ENCODE measurements at places on chromosomes 6 and 20.

DNA sequence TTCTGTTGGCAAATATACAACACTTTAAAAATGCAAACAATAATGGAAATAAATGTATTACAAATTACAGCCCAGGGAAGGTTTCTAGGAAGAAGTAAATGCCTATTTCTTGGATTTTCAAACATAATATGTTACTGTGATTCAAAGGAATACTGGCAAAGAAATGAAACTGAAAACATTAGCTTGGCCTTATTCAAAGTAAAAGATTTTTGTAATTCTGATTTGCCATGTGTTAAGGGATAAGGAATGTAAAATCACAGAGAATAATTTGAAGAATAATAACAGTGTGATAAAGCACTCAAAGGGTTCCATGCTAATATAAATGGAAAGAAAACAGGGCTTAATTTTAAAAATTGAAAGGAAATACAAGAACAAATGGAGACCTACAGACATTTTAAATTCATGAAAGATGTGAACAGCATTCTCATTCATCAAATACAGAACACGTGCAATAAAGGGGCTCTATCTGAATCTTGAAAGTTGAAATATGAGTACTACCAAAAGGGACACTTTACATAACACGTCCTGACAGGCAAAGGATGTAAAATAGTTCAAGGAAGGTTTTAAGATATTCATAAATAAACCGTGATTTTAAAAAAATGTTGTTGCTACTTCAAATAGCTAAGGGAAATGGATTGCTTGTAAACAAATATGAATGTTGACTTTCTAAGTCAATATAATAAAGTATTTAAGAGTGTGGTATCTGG is 138.1 kb downstream of the RFPL4B start:
- H3K4me1 ChIP-seq, result no peaks in the 10 kb centered on the region
- no peak overlapping the region for H3K4me3 ChIP-seq
- no peaks in the 10 kb centered on the region for H3K36me3 ChIP-seq
- DNase-seq, result no peak
- no peaks in the 10 kb centered on the region for H3K27me3 ChIP-seq

GRCh38 chr6:52400313-52401041 is 19.7 kb upstream of the EFHC1 start:
- no peak overlapping the region for H3K4me3 ChIP-seq
- H3K27ac ChIP-seq, result peak overlapping the region; percentile 42
- H3K36me3 ChIP-seq, result no peaks in the 10 kb centered on the region

DNA sequence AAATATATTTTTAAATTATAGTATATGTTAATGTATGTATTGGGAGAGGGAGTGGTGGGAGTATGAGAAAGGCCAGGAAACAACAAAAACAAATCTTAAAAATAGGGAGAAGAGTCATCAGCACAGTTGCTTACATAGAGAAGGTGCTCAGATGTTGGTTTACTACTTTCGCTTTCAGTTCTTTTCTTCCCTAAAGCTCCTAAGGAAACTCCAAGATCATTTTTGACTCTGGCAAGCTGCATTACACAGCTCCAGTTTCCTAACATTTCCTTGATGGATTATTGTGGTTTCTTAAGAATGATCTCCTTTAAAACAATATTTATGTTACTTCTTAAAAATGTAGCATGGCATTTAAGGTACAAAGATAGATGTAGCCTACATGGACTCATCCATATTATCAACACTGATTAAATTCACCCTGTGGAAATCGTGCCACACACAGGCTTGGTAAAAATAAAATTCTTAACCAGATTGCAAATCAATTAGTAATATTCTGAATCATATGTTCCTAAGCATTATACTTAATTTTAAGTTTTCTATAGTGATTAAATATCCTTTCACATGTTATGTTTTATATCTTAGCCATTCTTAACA is 118.0 kb upstream of the MAN1A1 start:
- no peak overlapping the region for H3K4me3 ChIP-seq
- no peak for DNase-seq
- no peaks in the 10 kb centered on the region for H3K4me1 ChIP-seq

- H3K27me3 ChIP-seq, result no peaks in the 10 kb centered on the region
- H3K36me3 ChIP-seq, result no peaks in the 10 kb centered on the region
- H3K4me3 ChIP-seq, result peak overlapping the region; percentile 91
- DNase-seq, result peak; percentile 38
- peaks cover 2% of the 10 kb centered on the region for H3K4me1 ChIP-seq
These were observed 592 bp downstream of the LTB start for GRCh38 chr6:31581434-31582229.

GRCh38 chr6:17343215-17343614 is 50.2 kb upstream of the CAP2 start:
- no peaks in the 10 kb centered on the region for H3K4me1 ChIP-seq
- DNase-seq, result no peak
- no peaks in the 10 kb centered on the region for H3K36me3 ChIP-seq
- H3K27ac ChIP-seq, result no peak overlapping the region
- no peak overlapping the region for H3K4me3 ChIP-seq
- H3K27me3 ChIP-seq, result no peaks in the 10 kb centered on the region

- peaks cover 8% of the 10 kb centered on the region for H3K4me1 ChIP-seq
- no peak overlapping the region for H3K4me3 ChIP-seq
- no peak for DNase-seq
- H3K27me3 ChIP-seq, result no peaks in the 10 kb centered on the region
- H3K27ac ChIP-seq, result no peak overlapping the region
These were observed 97.2 kb upstream of the TNFAIP3 start for GRCh38 chr6:137769797-137770362.

DNA sequence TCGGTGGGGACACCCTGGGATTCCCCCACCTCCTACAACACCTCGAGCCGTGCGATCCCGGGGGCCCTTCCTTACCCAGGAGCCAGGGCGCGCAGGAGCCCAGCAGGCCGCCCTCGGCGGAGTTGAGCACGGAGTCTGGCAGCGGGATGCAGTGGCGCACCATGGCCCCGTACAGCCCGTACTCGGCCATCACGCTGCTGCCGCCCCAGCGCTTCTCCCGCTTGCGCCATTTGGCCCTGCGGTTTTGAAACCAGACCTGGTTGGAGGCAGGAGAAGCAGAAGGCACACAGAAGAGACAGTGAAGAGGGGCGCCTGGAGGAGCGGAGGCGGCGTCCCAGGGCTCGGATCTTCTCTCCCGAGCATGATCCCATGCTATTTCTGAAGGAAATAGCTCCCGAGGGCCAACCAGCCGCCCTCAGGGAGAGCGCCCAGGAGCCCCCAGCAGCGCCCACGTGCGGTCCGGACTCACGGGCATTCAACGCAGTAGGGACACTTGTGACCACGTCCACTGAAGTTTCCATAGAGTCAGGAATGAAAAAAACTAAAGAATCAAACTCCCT is 4.3 kb downstream of the VSX1 start:
- H3K27me3 ChIP-seq, result peaks cover 84% of the 10 kb centered on the region
- H3K4me1 ChIP-seq, result no peaks in the 10 kb centered on the region
- H3K36me3 ChIP-seq, result no peaks in the 10 kb centered on the region
- H3K4me3 ChIP-seq, result no peak overlapping the region

DNA sequence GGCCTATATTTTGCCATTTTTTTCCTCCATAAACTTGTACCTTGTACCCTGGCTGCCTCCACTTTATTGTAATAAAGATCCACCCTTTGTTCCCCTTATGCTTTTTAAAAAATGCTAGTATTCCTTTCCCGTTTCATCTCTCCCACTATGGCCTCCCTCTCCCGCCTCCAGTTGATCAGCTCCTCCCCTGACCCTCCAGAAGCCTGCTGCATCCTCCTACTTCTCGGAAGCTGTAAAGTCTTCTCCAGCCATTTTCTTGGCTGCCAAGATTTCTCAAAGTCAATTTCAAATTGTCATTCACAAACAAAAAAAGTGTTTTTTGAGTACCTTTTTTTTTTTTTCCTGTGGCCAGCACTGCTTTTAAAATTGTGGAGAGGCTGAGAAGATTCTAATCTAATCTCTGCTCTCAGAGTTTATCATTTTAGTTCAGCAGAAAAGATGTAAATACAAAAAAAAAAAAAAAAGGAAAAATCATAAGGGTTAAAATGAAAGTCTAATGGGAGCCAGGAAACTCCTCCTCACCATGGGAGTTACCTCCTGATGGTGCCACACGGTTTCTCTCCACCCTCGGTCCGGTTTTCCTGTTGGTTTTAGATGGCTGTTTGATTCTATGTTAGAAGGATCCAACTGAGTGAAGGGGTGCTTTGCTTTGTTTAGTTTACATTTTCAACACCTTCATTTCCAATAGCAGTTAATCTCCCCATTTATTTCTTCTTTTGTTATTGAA is 103.0 kb upstream of the KCNK16 start:
- DNase-seq, result no peak
- no peak overlapping the region for H3K4me3 ChIP-seq

- H3K4me3 ChIP-seq, result no peak overlapping the region
- H3K27me3 ChIP-seq, result peaks cover 84% of the 10 kb centered on the region
- no peaks in the 10 kb centered on the region for H3K36me3 ChIP-seq
- H3K4me1 ChIP-seq, result no peaks in the 10 kb centered on the region
- DNase-seq, result no peak
These were observed 18.8 kb upstream of the OLIG3 start for GRCh38 chr6:137512757-137513605.

GRCh38 chr6:105326216-105326615 is 76.7 kb downstream of the PREP start:
- no peak for DNase-seq
- no peaks in the 10 kb centered on the region for H3K27me3 ChIP-seq
- no peaks in the 10 kb centered on the region for H3K36me3 ChIP-seq
- no peak overlapping the region for H3K4me3 ChIP-seq

GRCh38 chr6:72861935-72862432 is 240.1 kb downstream of the KCNQ5 start:
- H3K4me3 ChIP-seq, result no peak overlapping the region
- no peak overlapping the region for H3K27ac ChIP-seq
- no peaks in the 10 kb centered on the region for H3K36me3 ChIP-seq
- peaks cover 8% of the 10 kb centered on the region for H3K4me1 ChIP-seq
- no peaks in the 10 kb centered on the region for H3K27me3 ChIP-seq

GRCh38 chr6:110897433-110897832 is 22.8 kb downstream of the AMD1 start:
- H3K4me1 ChIP-seq, result no peaks in the 10 kb centered on the region
- no peaks in the 10 kb centered on the region for H3K27me3 ChIP-seq
- H3K27ac ChIP-seq, result no peak overlapping the region
- H3K4me3 ChIP-seq, result no peak overlapping the region

DNA sequence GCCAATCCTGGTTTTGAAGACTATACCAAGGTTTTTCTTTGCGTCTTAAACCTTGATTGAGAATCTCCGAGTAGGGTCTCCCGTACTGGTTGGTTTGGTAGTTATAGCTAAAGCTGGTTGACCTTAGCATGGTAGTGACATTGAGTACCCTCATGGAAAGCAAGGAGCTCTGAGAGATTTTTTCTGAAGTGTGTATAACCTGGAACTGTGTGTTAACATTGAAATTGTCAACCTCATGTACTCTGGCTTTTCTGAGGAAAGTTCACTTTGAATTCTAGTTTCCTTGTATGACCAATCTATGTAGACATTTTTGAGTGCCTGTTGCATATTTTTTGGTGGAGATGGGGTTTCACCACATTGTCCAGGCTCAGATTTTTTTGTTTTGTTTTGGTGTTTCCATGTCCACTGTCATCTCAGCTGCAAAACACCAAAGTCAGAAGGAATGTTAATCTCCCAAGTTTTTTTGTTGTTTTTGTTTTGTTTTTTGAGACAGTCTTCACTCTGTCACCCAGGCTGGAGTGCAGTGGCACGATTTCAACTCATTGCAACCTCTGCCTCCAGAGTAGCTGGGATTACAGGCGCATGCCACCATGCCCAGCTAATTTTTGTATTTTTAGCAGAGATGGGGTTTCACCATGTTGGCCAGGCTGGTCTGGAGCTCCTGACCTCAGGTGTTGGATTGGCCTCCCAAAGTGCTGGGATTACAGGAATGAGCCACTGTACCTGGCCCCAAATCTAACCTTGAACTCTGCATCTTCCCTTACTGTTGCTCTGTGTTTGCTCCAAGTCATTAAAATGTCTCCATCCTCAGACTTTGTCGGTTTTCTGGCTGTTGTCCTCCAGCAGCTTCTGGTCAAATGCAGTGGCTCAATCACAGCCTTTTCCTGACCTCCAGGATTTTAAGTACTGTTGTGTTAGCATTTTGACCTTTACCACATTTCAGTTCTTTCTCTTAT is 4.3 kb downstream of the RPS12 start:
- no peak for DNase-seq
- no peak overlapping the region for H3K27ac ChIP-seq
- no peaks in the 10 kb centered on the region for H3K27me3 ChIP-seq
- no peaks in the 10 kb centered on the region for H3K36me3 ChIP-seq
- no peak overlapping the region for H3K4me3 ChIP-seq

DNA sequence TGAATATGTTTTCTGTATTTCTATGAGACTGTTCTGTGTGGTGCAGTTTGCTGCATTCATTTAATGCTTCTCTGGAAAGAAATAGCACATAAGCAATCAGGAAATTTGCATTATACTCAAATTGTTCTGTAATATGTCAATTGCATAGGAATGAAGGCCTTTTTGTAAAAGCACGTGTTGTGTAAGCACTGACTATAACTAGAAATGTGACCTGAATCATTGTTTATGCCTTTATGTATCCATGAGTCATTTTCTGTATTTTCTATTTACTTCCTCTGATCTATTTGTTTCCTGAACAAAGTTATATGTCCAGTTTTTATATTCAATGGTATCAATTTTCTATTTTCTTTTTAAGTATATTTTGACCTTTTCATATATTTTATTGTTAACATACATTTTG is 1455.3 kb downstream of the GRIK2 start:
- H3K36me3 ChIP-seq, result no peaks in the 10 kb centered on the region
- H3K27me3 ChIP-seq, result no peaks in the 10 kb centered on the region
- no peak for DNase-seq
- peaks cover 4% of the 10 kb centered on the region for H3K4me1 ChIP-seq
- no peak overlapping the region for H3K4me3 ChIP-seq

- H3K36me3 ChIP-seq, result no peaks in the 10 kb centered on the region
- peak; percentile 66 for DNase-seq
- H3K4me1 ChIP-seq, result peaks cover 4% of the 10 kb centered on the region
- H3K27ac ChIP-seq, result peak overlapping the region; percentile 58
These were observed 44.1 kb upstream of the ID1 start for GRCh38 chr20:31560746-31561598.

DNA sequence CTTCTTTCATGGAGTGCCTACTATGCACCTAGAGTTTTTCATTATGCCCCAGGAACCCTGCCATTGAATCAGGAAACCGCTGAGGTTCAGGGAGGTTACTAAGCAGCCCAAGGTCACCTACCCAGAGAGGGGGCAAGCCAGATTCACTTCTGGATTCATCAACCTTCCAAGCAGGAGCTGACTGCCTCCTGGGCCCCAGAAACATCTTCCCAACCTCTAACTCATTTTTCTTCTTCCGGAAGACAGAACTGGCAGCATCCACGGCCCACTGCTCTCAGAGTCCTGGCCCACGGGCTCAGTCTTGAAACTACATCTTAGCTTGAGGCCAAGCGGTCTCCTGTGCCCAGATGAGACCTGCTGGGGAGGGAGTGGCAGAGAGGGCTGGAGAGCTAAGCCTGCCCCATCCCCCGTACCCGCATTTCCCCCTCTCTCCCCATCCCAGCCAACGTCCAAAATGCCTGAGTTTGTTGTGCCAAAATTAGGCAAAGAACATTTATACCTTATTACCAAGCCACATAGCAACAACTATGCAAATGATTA is 281.0 kb downstream of the CDC5L start:
- no peak overlapping the region for H3K27ac ChIP-seq
- peaks cover 7% of the 10 kb centered on the region for H3K27me3 ChIP-seq
- H3K36me3 ChIP-seq, result no peaks in the 10 kb centered on the region
- H3K4me1 ChIP-seq, result peaks cover 9% of the 10 kb centered on the region
- H3K4me3 ChIP-seq, result no peak overlapping the region
- DNase-seq, result no peak

GRCh38 chr6:18099511-18099910 is 23.0 kb downstream of the NHLRC1 start:
- H3K4me3 ChIP-seq, result no peak overlapping the region
- H3K36me3 ChIP-seq, result no peaks in the 10 kb centered on the region
- H3K27ac ChIP-seq, result no peak overlapping the region
- DNase-seq, result no peak
- H3K27me3 ChIP-seq, result no peaks in the 10 kb centered on the region
- H3K4me1 ChIP-seq, result no peaks in the 10 kb centered on the region
